ENCODE measurements at places on chromosomes 11 and 22.

GRCh38 chr22:48424201-48424627 is 1403.5 kb downstream of the BRD1 start:
- no peak for DNase-seq

DNA sequence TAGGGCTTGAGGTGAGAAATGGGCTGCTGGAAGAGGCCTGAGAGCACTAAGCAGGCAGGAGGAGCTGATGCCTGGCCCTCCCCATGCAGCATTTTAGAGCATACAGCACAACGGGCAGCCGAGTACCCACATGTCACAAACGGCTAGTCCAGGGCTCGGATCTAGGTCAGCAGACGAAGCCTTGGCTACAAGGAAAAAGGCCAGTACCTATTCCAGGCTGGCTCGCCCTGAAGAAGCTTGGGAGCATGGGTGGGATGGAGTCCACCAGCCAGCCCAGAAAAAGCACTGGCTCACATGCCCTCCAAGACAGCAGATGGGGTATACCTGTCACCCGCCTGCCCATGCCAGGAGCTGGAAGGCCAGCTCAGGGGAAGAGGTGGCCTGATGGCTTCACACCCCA is 9.6 kb downstream of the UFD1 start:
- DNase-seq = no peak

GRCh38 chr11:19419021-19419750 is 178.4 kb upstream of the E2F8 start:
- no peak for DNase-seq

GRCh38 chr11:71429701-71430100 is 18.5 kb downstream of the DHCR7 start:
- DNase-seq = no peak

GRCh38 chr22:17198170-17199002 is 20.8 kb downstream of the ADA2 start:
- no peak for DNase-seq

GRCh38 chr11:67586568-67587250 is 3.1 kb downstream of the GSTP1 start:
- DNase-seq = no peak

GRCh38 chr22:44024288-44024921 is at the start of gene PARVB:
Gene PARVB (plus strand): TSS chr22:44024302. CDS start chr22:44024340, 38 bp downstream.
- peak; percentile 24 for DNase-seq

DNA sequence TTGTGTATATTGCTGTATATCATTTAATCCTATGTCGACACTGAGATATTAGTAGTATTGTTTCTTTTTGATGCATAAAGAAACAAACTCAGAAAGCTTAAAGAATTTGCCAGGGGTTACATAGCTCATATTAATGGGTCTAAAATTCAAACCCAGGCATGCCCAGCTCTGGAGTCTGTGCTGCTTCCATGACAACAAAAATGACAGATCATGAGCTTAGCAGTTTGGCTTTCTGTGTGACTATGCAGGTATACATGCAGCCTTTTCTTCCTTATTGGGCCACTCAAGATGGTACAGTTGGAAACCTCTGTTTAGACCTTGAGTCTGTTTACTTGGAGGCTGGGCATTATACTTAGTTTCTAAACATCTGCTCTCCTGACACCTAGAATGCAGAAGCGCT is 220.5 kb upstream of the TENM4 start:
- no peak for DNase-seq

GRCh38 chr11:112129656-112130055 is 34.2 kb downstream of the IL18 start:
- DNase-seq = no peak

- no peak for DNase-seq
These were observed 227.8 kb downstream of the DCDC1 start for GRCh38 chr11:31141789-31142188.

DNA sequence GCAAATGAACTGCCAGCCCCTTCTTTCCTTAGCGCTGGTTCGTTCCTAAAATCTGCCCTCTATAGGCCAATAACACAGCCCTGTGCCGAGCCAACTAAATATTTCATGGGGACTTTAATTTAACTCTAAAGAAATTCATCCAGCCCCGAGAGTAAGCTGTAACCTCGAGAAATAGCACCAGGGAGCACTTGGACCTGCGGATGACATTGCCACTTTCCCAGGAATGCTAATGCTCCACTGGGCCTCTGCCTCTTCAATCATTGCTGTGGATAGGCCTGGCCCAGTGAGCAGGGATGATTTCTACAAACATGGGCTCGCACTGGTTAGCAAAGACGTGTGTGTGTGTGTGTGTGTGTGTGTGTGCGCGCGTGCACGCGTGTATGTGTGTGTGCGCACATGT is 95.3 kb upstream of the TBCEL start:
- no peak for DNase-seq

- no peak for DNase-seq
These were observed 68.9 kb downstream of the KIAA1671 start for GRCh38 chr22:25021409-25021808.

DNA sequence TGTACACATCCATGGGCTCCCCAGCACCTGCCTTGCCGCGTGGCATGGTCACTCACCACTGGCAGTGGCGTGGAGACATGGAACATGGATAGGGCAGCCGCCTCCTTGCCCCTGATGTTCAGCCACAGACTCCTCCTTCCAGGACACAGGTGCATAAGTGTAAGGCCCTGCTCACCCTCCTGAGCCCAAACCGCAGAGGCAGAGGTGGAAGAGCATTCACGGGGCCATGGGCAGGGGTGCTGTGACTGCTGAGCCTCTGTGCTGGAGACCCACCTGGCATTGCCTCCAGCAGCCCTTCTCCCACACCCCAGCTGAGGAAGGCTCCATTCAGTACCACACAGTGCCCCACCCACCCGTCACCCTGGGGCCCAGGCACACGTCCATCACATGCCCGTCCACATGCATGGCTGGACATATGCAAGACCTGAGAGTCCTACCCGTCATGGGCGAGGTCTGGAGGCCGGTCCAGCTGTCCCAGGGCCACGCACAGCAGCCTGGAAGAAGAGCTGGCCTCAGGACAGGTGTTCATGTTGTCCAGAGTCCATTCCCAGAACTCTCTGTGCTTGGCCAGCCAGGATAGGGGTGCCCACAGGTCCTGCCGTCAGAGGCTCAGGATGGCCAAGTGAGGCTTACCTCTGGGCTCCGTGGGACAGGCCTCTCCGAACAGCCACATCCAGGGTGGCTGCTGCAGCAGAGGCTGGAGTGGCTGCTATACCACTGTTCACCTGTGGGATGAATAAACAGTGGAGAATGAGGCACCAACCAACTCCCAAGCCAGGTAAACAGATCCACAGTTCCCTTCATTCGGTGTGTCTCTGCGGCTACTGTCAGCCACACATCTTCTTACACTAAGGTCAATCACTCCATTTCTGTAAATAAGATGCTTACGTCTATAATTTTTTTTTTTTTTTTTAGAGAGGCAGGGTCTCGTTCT is 1.7 kb upstream of the TUBGCP6 start:
- no peak for DNase-seq

DNA sequence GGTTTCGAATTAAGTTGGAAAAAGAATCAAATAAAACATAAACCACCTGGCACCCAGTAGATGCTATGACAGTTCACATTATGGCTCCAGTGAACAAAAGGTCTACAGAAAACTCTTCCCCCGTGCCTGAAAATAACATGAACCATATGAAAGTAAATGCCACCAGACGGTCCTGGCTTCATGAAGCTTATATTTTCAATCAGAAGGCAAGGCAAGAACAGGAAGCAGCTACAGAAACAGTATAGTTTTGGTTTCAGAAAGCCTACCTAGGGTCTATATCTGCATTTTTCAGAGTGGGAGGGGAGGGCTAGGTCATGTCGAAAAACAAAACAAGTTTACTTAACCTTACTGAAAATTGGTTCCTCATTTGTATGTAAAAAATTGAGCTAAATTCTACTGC is 9.8 kb downstream of the RAB30 start:
- DNase-seq = no peak

GRCh38 chr11:45852712-45853101 is 5.4 kb downstream of the CRY2 start:
- no peak for DNase-seq

DNA sequence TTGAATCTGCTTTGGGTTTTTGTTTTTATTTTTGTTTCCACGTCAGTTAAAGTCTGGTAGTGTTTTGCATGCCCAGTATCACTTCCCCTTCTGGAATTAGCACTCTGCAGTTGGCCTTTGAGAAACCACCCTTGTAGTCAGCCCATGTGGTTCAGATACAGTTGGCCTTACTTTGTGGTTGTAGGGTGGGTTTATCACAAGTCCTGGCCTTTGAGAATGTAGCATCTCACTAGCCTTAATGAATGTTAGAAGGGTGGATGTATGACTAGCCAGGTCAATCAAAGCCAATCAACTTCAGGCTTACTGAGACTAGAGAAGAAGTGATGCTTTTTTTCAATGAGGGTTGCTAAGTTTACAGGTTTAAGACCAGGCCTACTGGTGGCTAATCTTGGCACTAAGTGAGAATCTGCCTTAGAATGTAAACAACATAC is 19.8 kb downstream of the ARL14EP start:
- DNase-seq = no peak

GRCh38 chr22:50507421-50507990 is at the start of gene LMF2:
Gene LMF2 (minus strand): TSS chr22:50507702. CDS start chr22:50507675, 27 bp downstream.
- peak; percentile 93 for DNase-seq

All from stimulated activated CD4-positive, alpha-beta T cell treated with anti-CD3 and anti-CD28 coated beads, TNF-alpha, amount 100 ng/mL, for 24 hours (primary cell).